ENCODE measurements at places on chromosomes 7 and 10. TPM values are rescaled to one million over a fixed set of nuclear protein-coding genes. Genes with fewer than 3 reads are reported as not detected.

Gene OGDHL
- 0.51 TPM for total RNA-seq

DNA sequence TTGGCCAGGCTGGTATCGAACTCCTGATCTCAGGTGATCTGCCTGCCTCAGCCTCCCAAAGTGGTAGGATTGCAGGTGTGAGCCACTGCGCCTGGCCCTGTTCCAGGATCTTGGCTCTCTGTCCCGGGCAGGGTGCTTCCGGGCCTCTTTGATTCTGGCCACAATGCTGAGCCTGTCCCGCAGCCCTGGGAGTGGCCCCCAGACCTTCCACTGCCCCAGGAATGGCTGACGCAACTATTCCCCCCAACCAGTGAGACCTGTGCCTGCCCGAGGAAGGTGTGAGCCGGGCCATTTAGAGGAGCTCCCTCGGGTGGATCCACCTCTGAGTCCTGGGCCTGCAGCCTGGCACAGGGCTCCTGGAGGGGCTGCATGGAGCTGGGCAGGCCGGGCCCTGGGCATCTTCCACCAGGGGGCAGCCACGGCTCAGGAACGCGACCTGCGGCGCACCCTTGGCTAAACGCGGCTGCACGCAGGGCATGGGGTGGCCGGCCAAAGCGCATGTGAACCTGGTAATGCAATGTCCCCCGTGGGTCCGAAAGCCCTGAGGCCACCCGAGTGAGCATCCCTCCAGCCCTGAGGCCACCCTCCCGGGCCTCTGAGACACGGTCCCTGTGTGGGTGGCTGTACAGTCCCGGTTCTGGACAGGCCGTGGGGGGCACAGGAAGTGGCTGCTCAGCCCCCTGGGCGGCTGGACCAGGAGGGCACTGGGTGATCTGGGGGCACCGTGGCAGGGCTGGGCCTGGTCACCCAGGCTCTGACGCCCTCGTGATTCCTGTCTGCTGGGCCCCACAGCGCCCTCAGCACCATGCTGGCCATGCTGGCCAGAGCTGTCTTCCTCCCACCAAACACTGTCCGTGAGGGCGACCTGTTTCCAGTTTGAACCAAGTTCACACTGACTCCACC lies 24.8 kb downstream of the GRIFIN start:
- H3K4me1 ChIP-seq, result peaks cover 7% of the 10 kb centered on the region
- DNase-seq, result no peak
- H3K27ac ChIP-seq, result no peak overlapping the region
- no peaks in the 10 kb centered on the region for H3K27me3 ChIP-seq

Gene TUBB8
- total RNA-seq, result not detected

DNA sequence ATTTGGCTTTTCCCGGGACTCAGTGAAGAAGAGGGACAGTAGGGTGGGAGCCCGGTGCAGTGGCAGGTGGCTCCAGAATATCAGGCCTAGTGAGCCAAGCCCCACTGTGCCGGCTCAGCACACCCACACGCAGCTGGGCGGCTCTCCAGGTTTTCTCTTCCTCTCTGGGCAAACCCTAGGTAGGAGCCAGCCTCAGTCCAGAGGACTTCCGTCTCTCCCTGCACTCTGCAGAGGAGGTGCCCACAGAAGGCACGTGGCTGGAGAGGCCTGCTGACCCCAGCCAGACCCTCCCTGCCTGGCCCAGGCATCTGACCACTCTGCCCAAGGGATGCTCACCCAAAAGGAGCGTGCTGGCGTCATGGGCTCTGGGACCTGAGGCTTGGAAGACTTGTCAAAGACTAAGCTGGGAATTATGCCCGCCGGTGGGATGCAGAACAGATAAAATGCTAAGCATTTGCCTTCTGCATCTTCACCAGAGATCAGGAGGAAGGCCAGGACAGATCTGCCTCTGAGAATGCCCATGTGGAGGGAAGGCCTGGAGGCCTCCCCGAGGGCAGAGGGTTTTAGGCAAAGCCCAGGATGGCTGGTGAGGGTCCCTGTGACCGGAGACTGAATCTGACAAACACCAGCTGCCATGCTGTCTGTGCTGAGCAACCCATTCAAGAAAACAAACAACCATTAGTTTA lies 40.2 kb downstream of the TCERG1L start:
- H3K27me3 ChIP-seq, result no peaks in the 10 kb centered on the region
- H3K27ac ChIP-seq, result no peak overlapping the region
- no peaks in the 10 kb centered on the region for H3K4me1 ChIP-seq
- no peak for DNase-seq
- no peaks in the 10 kb centered on the region for H3K36me3 ChIP-seq

- peak; percentile 51 for DNase-seq
- peaks cover 29% of the 10 kb centered on the region for H3K36me3 ChIP-seq
- peaks cover 10% of the 10 kb centered on the region for H3K4me1 ChIP-seq
- no peaks in the 10 kb centered on the region for H3K27me3 ChIP-seq
These were observed 822 bp downstream of the SAMD9L start for GRCh38 chr7:93147363-93147762.

- H3K4me1 ChIP-seq, result peaks cover 5% of the 10 kb centered on the region
- H3K36me3 ChIP-seq, result no peaks in the 10 kb centered on the region
- DNase-seq, result no peak
- H3K27me3 ChIP-seq, result no peaks in the 10 kb centered on the region
- no peak overlapping the region for H3K27ac ChIP-seq
- H3K4me3 ChIP-seq, result no peak overlapping the region
These were observed 87.4 kb downstream of the BUB3 start for GRCh38 chr10:123241391-123242141.

DNA sequence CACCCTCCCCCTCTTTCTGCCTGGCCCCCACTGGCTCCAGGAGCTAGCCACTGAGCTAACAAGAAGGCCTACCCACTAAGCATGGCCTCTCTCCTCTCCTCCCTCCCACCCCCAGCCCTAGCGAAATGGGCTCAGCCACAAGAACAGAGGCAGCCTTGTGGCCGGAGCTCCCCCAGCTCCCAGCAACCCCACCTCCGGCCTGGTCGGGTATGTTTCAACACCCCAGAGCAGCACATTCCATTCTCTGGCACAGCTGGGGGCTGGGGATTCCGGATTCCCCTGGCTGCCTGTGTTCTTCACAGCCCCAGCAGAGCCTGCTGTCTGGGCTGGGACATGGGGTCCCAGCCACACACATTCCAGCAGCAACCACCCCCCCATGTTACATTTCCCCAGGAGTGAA lies 9.0 kb downstream of the SFRP5 start:
- H3K36me3 ChIP-seq, result peaks cover 4% of the 10 kb centered on the region
- DNase-seq, result no peak
- H3K27ac ChIP-seq, result no peak overlapping the region
- H3K4me3 ChIP-seq, result no peak overlapping the region

Measured in GM12878 (cell line).